ENCODE measurements at places on chromosomes 3 and 15.

DNA sequence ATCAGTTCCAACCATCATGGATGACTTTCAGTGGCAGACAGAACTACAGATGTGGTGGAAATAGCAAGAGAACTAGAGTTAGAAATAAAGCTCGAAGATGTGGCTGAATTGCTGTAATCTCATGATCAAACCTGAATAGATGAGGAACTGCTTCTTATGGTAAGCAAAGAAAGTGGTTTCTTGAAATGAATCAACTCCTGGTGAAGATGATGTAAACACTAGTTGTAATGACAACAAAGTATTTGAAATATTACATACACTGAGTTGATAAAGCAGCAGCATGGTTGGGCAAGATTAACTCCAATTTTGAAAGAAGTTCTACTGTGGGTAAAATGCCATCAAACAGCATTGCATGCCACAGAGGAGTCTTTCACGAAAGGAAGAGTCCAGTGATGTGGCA is 131.7 kb upstream of the FAM3D start:
- DNase-seq, result no peak

GRCh38 chr3:14678015-14678503 is 3.1 kb downstream of the C3orf20 start:
- no peak for DNase-seq

DNA sequence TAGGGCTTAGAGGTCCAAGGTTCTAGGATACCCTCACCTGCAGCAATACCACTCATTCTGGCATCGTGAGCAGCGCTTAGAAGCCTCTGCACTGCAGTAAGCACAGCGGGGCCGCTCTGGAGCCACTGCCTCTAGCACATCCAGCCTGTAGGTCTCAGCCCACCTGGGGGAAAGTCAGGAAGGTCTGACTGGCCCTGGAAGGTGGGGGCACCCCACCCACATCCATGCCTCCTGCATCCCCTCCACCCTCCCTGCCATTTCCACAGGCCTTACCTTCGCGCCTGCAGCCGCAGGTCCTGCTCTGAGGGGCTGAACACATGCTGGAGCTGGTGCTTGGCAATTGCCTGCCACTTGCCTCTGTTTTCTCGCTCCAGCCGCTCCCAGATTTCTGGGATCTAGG is 901 bp upstream of the RASSF1 start:
- DNase-seq, result no peak

DNA sequence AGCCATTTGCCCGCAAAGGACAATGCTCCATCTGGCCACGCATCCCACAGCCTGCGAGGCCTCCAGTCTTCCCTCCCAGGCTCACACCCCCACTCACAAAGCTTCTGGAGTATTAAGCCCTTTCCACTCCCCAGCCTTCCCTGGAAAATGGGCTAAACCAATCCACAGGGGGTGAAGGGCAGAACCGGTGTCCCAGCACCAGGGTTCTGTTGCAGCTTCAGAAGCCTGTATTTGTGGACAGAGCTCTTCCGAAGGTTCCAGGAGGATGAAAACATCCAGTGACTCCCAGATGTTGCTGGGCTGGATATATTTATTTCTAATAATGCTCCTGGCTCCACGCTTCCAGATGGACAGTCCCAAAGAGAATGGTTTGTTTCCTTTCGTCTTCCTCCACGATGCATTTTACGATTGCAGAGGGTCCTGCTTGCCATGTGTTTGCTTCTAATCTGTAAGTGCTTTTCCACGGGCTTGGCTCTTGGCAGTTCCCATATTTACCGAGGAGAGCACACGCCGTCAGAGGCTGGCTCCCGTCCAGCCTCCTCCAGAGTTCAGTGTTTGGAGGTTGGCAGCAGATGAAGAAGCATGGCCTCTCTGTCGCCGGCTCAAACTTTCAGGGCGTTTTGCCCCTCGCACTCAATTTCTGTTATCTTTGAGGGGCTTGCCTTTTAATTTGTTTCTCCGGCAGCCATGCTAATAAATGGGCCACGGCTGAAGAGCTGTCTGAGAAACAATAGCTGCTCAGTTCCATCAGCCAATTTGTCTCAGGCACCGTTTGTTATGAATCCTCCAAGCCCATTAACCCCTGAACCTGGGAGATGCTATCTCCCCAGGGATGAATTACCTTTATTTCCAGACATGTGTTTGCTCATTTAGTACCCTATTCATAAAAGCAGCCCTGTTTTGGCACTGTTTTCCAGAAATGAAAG is 367.9 kb upstream of the PROK2 start:
- DNase-seq, result no peak

DNA sequence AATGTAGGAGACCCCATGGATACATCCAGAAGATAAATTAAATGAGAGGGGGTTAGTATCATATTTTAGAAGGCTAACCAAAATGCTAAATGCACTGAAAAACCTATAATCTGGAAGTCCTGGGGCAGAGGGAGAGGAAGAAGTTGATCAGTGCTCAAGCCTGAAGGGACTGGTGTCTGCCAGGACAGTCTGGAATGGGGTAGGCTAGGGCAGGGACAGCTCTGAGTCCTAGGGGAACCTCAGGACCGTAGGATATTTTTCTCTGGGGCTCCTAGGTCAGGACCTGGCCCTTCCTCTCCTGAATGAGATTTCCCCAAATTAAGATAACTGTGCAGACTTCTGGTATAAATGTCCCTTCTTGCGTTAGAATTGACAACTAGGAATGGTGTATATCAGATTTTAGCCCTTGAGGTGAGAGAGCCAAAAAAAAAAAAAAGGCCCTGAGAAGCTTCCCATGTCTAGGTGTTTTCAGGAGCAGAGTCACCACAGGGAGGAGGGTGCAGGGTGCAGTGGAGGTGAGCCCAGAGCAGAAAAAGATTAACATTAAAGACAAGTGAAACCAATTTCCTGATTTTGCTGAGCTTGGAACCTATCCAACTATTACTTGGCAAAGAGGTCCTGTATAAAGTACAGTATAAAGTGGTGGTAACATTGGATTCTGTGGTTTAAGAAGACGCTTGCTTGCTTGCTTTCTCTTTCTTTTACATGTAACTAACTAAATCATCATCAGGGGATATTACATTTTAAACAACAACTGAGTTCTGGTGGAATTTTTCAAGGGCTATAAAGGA is 63.5 kb downstream of the HACD2 start:
- DNase-seq, result no peak

DNA sequence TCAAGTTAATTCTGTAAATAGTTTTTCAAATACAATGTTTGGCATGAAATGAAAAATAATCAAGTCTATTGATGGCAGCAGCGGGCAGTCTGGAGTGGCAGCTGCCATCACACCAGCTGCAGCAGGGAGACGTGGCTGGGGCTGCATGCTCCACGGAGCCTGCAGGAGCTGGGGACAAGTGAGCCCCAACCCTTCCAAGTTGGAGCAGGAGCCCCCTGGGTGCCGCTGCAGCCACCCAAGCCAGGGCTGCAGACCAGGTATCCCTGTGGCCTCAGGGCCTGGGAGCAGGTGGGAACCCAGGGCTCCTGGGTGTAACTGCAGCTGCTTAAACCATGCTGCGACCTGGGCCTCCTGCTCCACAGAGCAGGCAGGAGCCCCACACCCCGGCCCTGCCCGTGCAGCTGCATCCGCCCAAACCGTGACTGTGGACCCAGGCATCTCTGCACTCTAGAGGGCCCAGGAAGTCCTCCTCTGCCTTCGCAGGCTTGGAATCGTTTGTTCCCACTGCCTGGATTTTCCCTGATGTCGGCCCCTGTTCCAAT is 257.4 kb downstream of the PLOD2 start:
- DNase-seq, result no peak

DNA sequence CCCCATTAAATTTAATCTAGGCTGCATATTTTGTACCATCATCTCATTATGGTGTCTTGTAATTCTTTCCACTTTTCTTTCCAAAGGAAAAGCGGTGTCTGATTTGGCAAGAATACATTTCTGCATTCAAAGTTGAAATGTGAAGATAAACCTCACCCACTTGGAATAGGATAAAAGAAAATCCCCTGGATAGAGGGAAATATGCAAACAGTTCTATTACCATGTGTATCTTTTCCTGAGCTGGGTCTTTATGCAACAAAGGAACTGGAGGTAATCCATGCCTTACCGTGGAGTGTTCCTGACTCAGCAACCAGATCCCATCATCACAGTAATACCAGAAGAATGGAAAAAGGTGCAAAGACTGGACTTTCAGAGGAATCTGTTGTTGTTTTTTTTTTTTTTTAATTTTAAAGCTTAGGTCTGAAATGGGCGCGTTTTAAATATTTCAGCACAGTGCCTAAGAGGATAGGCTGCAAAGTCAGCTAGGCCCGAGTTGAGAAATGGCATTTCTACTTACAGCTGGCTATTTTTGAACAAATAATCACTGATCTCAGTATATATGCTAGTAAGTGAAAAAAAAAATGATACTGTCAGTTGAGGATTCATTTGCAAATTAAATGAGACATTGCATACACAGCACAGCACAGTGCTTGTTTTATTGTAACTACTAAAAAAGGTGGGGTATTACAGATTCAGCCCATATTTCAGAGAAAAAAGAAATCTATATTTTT is 55.5 kb upstream of the ADAMTS9 start:
- no peak for DNase-seq

DNA sequence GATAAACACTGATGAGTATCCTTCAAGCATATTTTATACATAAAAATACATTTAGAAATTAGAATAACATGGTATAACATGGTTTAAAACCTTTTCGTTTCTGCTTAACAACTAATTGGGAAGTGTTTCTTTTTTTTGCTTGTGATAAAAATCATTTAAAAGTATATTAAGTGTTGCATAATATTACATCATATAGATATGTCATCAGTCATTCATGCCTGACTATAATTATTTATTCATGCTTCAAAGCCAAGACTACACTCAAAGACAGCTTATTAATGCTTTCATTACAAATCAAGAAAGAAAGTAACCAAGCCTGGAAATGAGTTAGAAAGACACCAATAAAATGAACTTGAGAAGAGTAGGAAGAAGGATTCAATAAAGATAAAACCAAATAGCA is 136.6 kb upstream of the TP63 start:
- DNase-seq, result no peak

DNA sequence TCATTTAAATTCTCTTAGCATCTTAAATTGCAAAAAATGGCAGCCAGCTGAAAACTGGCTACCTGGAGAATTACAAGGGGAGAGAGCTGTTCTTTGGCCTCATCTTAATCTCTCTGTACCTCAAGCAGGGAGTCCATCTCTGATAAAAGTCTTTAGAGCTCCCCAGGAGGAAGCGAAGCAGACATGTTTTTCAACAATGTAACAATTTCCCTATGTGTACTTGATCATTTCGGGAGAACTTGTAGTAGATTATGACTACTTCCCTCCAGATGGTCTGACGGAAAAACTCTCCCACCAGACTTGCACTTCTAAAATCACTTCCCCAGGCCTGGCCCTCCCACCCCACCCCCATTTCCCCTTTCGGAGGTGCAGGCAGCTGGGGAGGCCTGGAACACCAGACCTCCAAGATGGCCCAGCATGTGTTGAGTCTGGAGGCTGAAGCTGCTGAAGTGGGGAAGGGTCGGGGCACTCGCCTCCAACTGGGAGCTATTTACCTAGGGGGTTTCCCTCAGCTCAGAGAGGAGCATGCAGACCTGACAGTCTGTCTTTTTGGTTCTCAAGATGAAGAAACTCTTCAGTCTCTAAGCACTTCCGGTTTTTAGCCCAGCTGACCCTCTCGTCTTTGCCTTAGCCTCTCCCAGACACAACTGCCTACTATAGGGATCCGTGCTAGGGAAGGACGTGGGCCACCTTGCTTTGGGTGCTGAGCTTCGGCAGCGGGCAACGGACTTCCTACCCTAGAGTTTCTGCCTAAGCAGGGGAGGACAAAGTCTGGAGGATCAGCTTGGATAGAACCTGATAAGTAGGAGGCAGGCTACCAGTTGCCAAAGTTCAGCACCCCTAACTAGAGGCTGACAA is 164.0 kb upstream of the TBL1XR1 start:
- DNase-seq, result no peak

- DNase-seq, result no peak
These were observed 150.8 kb downstream of the TMEM108 start for GRCh38 chr3:133188996-133189395.

DNA sequence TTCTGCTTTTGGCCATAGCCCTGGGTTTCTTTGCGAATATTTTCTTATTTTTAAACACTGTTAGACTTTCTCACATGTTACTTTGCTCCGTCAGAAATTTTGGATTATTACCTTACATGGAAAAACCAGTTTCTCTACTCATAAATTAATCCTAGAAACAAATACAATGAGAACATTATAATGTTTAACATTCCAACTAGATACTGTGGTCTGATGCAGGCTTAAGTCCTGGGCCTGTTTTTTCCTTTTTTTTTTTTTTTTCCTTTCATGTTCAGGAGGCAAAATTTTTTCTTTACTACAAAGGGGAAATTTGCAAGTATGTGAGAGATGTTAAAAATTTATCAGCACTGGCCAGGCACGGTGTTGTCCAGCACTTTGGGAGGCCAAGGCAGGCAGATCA is 28.9 kb downstream of the POPDC2 start:
- no peak for DNase-seq

DNA sequence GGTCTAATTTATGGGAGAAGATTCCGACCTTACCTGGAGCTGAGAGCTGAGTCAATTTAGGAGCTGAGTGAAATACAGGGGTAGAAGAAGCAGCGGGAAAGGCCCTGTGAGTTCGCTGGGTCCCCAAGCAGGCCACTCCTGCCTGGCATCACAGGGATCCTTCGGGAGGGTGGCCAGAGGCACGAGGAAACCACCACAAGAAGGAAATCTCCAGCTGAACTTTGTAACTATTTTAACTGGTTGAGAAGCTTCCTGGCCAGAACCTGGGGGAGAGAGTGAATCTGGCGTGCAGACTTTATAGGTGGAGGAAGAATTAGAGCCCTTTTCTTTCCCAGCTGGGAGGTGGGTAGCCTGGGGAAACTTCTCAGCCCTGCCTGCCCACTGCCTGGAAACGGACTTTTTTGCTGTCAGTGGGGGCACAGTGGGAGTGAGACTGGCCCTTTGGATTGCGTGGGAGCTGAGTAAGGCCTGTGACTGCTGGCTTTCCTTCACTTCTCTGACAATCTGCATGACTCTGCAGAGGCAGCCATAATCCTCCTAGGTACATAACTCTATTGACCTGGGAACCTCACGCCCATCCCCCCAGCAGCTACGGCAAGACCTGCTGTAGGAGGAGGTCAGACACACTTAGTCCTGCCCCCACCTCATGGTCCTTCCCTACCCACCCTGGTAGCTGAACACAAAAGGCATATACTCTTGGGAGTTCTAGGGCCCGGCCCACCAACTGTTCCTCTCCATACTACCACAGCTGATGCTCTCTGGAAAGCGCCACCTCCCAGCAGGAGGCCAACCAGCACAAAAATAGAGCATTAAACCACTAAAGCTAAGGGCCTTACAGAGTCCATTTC is 340.7 kb downstream of the CNTN3 start:
- no peak for DNase-seq

- DNase-seq, result no peak
These were observed 463.3 kb downstream of the MAGI1 start for GRCh38 chr3:65575376-65575840.
